ENCODE measurements at places on chromosomes 7 and 10.

DNA sequence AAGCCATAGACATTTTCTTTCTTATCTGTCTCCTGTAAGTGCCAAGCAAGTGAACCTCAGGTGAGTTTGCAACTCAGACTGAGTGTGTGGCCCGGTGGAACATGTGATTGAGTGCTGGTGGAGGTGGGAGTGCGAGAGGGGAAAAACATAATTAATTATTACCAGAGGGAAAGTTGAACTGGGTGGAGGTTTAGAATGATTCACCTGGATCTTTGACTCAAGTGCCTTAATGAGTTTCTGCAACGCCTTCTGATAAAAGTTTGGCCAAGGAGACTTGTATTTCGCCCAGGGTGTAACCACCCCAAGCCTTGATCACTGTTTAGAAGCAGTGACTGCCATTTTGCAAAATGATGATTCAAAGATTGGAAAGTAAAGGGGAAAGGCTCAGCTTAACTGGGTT, 513.9 kb downstream of the GATA3 start:
- no peak for DNase-seq

DNA sequence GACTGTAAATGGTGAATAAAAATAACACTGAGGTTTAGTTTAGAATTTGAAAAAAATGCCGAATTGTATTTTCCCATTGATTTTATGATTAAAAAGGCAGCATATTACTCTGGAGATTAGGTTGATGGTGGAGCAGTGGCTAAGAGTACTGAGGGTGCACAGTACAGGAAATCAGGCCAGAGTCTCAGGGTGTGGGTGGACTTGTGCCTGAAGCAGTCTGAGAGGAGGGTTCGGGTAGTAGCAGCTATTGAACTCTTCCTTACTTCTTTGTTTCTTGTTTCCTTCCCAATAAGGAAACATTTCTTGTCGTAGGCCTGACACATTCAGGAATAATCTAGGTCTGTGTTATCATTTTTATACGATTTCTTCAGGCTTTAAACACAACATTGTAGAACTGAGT, 319.0 kb upstream of the MBL2 start:
- DNase-seq, result no peak

GRCh38 chr10:5355594-5356301, 9.0 kb upstream of the UCN3 start:
- DNase-seq, result no peak

GRCh38 chr7:2572101-2572842, 13.5 kb downstream of the IQCE start:
- DNase-seq, result no peak

DNA sequence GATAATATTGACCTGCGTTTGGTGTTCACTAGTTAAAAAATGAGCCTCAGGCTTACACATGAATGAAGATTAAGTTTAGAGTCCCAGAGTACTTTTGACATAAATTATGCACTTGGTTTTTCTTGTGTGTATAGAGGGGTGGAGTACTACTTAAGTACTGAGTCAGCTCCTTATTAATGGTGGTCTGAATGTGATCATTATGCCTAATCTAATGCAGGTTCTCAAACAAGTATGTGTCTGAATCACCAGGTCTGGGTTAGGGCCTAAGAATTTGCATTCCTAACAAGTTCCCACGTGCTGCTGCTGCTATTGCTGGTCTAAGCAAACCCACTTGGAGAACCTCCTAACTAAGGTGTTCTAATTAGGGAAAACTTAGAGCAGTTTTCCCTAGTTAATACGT, 30.7 kb upstream of the STOX1 start:
- no peak for DNase-seq

GRCh38 chr7:81036057-81036456, 117.2 kb upstream of the SEMA3C start:
- no peak for DNase-seq
